ENCODE measurements at places on chromosomes 6 and 20.

DNA sequence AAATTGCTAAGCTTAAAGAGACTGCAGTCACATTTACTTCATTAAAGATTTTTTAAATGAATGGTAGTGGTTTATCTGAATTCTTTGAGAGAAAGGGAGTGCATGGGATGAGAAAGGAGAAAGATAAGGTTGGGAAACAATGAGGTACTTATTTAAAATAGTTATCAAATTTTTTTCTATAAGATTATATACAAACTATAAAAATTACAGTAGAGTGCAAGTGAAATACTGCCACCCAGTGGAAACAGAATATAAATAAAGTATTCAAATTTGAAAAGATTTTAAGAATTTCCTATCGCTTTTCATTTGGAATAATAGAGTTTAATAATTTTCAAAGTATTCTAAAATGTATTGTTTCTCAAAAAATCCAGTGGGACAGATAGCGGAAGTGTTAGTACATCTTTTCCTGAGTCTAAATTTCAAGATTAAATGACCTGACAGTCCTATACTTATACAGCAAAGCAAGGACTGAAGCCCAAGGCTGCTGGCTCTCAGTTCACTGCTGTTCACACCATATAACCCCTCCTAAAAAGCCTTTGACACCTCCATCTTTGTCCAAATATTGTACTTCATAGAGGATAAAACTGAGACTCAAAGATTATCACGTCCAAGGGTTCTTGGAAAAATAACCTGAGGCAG lies 31.1 kb downstream of the EPM2A start:
- no peak for DNase-seq

DNA sequence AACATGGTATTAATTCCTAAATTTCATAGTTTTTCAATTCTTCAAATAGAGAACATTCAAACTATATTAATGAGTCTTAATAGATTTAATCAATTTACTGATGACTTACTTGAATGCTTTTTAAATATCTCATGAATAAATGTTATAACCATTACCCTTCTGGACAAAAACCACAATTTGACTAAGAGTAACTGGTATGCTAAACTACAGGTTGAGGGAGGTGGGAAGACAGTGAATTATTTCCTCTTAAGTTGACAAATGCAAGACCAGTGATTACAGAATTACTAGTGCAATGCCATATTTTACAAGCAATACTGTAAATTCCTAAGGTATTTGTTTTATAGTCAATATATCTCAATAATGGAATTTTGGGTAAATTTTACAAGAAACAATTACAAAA lies 65.1 kb downstream of the REV3L start:
- no peak for DNase-seq

DNA sequence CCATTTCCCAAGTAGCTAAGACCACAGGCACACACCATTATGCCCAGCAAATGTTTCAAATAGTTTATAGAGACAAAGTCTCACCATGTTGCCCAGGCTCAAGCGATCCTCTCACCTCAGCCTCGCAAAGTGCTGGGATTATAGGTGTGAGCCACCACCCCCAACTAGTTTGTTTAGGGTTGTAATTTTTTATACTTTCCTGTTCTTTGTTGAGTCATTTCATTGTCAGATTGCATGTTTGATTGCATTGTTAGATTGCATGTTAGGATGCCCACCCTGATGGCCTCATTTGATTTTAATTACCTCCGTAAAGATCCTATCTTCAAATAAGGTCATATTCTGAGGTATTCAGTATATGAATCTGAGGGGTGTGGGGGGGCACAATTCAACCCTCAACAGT lies 73.3 kb upstream of the SASH1 start:
- no peak for DNase-seq

DNA sequence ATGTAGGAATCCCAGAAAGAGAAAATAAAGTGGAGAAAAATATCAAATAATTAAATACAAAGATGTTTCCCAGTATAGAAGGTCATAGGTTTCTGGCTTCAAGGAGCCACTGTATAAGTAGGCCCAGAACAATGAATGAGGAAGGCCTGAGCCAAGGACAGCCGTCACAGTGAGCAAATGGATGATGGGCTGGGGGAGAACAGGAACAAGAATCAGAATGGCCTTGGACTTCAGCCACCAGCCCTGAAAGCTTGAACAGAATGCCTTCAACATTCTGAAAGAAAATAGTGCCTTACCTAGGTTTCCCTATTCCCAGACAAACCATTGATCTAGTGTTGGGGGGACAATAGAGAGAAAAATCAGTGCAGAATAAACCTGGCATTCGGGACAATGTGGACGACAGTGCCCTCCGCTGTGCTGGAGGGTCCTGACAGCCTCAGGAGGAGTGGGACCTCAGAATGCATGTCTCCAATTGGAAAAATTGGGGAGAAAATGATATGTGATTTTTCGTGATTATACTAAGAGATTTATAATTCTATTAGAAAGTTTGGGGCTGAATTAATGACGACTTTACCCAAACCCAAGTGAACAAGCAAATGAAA lies 333.9 kb upstream of the AGPAT4 start:
- DNase-seq = no peak

GRCh38 chr6:149250951-149251350 lies 66.6 kb upstream of the TAB2 start:
- DNase-seq = no peak

DNA sequence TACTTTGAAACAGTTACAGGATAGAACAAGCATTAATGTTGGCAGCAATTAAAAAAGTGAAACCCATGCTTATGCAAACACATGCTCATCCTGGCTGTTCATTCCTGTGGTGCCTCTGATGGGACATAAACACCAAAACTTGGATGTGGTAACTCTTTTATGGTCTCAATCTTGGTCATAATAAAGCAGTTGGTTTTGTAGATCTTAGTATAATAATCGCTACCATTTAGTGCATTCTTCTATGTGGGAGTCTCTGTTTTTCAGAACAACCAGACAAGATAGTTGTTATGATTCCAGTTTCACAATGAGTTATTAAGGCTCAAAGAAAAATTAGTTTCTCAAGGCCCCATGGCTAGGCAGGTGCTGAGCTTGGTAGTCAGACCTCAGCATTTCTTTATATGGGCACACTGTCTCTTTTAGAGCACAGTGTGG lies 184.0 kb downstream of the UTRN start:
- no peak for DNase-seq

GRCh38 chr20:10578607-10579006 lies 95.2 kb downstream of the JAG1 start:
- no peak for DNase-seq

- no peak for DNase-seq
These were observed 8.1 kb downstream of the PTPRK start for GRCh38 chr6:128512296-128512695.

GRCh38 chr20:828987-829386 lies 4.5 kb upstream of the FAM110A start:
- no peak for DNase-seq

DNA sequence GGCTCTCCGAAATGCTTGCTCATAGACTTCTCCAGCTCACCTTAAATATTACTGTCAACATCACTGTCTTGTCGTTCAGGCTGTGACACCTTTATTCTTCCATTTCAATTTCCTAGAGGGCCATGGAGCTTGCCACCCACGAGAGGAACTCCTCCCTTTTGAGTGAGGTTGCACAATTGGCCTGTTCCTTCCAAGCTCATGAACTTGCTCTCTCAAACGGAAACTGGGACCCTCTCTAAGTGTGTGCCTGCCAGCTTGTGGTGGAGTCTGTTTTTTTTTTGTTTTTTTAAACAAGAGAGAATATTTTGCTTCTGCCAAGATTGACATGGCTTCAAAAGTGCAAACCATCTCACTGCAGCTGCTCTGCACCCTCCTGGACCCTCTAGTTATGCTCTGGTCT lies 19.3 kb upstream of the IYD start:
- DNase-seq = no peak

GRCh38 chr20:61514396-61514795 lies 262.3 kb downstream of the CDH4 start:
- no peak for DNase-seq

DNA sequence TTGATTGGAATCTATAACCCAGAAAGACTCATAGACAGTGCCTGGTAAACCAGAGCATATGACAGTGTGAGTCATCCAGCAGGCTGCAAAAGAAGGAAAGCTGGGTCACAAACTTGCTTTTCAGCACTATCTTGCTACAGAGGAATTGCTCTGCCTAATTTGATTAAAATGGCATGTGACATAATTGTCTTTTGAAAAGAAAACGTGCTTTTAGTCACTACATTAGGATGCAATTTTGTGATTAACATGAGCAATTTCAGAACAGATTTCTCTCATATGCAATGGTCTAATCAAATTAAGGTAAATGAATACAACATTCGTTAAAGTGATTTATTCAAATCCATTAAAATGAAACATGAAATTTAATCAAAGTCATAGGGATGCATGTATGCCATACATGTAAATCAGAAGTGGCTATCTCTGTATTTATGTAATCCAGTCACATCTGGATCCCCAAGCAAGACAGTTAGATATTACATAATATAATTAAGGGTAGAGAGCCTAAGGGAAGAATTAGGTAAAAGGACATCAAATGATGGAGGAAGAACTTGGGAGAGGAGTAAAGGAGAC lies 400.0 kb upstream of the HTR1E start:
- DNase-seq = no peak

GRCh38 chr6:167906899-167907298 lies 80.2 kb downstream of the AFDN start:
- no peak for DNase-seq
